ENCODE measurements at places on chromosomes 1 and 21.

- DNase-seq, result no peak
Observed at GRCh38 chr1:34863501-34863900, 4.0 kb upstream of the SMIM12 start.

GRCh38 chr1:149962039-149962647, 25.5 kb upstream of the MTMR11 start:
- DNase-seq, result peak; percentile 17

DNA sequence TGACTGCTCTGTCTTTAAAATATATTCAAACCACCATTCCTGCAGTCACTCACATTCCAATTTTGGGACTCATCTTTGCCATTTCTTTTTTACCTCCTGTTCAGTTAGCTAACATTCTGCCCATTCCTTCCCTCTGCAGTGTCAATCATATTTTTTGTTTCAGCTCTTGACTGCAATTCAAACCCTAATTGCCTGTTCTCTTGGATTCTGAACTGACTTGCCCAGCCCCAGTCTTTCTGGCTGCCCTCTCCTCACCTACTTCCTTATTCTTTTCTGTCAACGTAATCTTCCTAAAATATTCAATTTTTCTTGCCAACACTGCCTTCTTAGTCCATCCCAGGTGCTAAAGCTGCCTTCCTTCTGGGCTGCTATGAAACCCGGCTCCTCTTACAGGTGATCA, 6.1 kb downstream of the PRDM2 start:
- DNase-seq, result no peak

GRCh38 chr1:85189120-85189519, 11.7 kb downstream of the SYDE2 start:
- DNase-seq, result no peak

GRCh38 chr1:16117936-16118335, 37.9 kb downstream of the EPHA2 start:
- DNase-seq, result no peak

- no peak for DNase-seq
Observed at GRCh38 chr1:172427191-172427590, 6.7 kb downstream of the C1orf105 start.

DNA sequence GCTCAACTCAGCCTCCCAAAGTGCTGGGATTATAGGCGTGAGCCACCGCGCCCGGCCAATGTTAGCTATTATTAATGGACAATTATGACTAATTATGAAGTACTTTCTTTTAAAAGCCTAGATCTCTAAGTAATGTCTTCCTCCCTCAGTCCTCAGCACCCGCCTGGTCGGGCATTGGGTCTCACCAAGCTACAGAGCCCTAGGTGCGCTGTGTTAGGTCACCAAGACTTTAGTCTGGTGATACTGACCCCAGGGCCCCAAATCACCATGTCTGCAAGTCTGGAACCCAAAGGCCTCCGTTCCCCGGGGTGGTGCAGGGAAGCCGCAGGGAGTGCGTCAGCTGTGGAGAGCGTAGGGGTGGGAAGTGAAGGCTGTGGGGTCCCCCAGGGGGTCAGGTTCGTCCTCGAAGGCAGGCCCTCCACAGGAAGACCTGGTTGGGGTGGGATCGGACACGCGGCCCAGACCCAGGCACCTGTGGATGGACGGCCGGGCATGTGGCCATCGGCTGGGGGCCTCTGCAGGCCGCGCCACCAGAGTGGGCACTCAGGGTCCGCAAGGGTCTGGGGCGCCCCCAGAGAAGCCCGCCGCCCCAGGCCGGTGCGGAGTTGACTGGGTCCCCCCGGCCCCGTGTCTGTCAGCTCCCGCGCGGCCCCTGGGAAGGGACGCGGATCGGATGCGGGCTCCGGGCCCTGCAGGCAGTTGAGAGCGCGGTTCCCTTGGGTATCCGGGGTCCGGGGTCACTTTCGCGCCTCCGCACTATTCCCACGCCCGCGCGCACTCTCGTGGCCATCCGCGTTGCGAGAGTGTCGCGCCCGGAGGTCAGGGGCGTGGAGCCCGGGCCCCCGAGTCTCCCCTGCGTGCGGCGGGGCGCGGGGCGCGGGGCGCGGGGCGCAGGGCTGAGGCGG, 710 bp upstream of the PDXK start:
- DNase-seq, result no peak

GRCh38 chr1:45001011-45001481, 10.1 kb downstream of the HECTD3 start:
- no peak for DNase-seq

GRCh38 chr1:205067031-205067430, 17.2 kb downstream of the TMEM81 start:
- no peak for DNase-seq

DNA sequence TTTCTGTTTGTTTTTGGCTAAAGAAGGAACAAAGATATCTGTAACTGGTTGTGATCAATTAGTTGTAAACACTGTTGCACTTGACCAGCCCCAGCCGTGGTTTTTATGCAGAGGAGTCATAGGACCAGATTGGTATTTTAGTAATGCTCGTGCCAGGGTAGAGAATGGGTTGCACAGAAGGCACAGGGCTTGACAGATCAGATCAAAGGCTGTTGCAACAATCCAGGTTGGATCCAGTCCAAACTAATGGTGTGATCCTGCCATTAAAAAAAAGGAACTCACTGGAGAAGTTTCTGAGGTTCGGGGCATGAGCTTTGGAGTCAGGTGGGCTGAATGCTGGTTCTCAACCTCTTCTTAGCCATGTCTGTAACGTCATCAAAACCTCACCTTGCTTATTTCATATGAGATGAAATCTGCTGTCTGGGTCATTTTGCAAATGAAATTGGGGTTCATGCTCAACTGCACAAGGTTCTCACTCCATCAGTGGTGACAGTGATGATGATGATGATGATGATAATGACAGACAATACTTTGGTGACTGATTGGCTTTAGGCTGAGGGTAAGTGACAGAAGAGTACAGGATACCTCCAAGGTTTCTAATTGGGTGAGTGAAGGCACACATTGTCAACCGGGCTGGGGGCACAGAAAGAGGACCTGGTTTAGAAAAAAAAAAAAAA, 43.1 kb downstream of the ZNF281 start:
- DNase-seq, result no peak

GRCh38 chr1:232577772-232578171, 52.2 kb downstream of the SIPA1L2 start:
- no peak for DNase-seq

- DNase-seq, result no peak
Observed at GRCh38 chr1:201294876-201295275, 11.6 kb downstream of the PKP1 start.

GRCh38 chr1:68016381-68016780, 34.0 kb downstream of the DIRAS3 start:
- no peak for DNase-seq

- DNase-seq, result no peak
Observed at GRCh38 chr1:160256396-160257046, 5.8 kb downstream of the DCAF8 start.

GRCh38 chr1:173406783-173407230, 70.3 kb upstream of the PRDX6 start:
- DNase-seq, result no peak

DNA sequence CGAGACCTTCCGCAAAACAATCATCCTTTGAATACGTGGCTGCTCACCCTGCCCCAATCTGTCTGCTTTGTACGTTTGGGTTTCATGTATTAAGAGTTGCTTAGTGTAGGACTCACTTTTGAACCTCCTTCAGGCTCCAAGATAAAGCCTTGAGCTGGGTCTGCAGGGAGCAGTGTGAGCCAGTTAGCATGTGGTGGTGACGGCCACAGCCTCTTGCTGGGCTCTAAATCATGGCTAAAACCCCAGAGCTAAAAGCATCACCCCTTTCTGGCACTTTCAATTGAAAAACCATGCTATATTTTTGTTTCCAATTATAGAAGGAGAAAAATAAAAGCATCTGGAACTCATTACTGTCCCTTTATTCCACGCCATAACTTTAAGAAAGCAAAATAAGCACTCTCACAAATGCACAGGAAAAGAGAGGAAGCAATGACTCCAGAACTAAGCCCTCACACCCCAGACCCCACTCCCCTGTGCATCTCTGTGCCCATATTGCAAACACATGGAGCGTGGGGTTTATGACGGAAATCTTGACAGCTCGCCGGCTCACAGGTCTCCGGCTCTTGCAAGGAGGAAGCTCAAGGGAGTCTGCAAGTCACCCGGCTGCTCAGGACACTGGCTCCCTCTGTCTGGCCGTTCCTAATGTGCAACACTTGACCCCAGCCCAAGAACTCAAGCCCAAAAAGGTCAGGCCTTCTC, 135.5 kb downstream of the MIS18A start:
- no peak for DNase-seq

DNA sequence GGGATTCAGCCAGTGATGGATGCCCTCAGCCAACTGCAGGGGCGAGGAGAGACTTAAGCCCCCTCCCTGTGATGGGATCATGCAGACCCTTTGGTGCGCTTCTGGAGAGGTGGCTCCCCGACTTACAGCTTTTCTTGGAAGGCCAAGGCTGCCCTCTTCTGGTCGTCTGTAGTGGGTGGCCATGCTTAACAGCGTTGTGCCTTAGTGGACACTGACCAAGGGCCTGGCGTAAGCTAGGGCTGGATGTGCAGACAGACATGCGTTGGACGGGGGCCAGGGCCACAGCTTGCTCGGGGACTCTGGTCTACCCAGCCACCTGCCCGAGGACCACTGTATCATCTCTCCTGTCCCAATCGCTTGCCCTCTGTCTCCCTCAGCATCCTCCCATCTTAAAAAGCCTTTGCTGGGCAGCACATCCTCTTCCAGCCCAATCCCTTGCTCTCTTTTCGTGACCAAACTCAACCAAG, 5.5 kb downstream of the AZIN2 start:
- DNase-seq, result peak; percentile 55

DNA sequence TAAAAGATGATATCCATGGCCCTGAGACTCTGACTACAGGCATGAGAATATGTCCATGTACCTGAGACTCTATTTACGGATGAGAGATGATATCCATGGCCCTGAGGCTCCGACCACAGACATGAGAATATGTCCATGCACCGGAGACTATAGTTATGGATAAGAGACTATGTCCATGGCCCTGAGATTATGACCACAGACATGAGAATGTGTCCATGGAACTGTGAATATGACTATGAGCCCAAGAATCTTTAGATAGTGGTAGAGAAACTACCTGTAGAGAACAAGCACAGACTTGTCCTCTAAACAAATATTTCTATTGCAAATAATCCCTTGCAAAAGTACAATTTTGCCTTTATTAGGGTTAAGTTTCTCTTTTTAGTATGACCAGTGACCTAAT, 263.2 kb downstream of the PCP4 start:
- no peak for DNase-seq

GRCh38 chr1:29235955-29236711, at the start of gene PTPRU:
Gene PTPRU (plus strand): TSS chr1:29236522. CDS start chr1:29236645, 123 bp downstream.
- peak; percentile 72 for DNase-seq

DNA sequence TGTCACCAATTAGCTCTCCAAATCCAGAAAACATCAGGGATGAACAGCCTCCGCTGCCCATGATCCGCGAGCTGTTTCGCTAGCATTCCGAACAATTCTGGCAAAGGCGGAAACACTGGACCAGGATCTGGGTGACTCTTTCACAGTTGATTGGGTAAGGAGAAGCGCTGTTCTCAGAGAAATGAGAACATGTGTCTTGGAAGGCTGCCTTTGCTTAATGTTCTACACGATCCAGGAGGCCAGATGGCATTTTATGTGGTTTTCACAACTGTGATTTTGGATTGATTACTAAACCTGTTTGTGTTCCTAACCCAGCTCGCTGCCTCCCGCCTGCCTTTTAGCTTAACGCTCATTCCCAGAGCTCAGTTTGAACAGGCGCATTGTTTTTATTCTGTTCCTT, 144.0 kb downstream of the KIF26B start:
- DNase-seq, result no peak

- no peak for DNase-seq
Observed at GRCh38 chr1:192979542-192979941, 79.6 kb downstream of the UCHL5 start.

- DNase-seq, result no peak
Observed at GRCh38 chr1:187921426-187921825, 1092.7 kb downstream of the PLA2G4A start.

DNA sequence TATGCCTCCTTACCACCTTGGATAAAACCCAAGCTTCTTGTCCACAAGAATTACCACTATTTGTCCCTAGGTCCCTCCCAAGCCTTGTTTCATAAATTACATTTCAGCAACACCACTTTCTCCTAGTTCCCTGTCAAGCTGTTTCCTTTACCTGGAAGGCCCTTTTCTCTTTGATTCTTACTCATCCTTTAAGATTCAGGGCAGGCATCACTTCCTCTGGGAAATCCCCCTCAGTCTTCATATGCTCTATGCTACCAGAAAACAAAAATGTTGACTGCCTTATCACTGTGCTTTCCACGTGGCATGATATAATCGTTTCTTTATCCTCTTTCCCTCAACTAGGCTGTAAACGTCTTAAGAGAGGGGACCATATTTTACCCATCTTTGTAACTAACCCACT, 102.7 kb downstream of the LYST start:
- DNase-seq, result no peak

DNA sequence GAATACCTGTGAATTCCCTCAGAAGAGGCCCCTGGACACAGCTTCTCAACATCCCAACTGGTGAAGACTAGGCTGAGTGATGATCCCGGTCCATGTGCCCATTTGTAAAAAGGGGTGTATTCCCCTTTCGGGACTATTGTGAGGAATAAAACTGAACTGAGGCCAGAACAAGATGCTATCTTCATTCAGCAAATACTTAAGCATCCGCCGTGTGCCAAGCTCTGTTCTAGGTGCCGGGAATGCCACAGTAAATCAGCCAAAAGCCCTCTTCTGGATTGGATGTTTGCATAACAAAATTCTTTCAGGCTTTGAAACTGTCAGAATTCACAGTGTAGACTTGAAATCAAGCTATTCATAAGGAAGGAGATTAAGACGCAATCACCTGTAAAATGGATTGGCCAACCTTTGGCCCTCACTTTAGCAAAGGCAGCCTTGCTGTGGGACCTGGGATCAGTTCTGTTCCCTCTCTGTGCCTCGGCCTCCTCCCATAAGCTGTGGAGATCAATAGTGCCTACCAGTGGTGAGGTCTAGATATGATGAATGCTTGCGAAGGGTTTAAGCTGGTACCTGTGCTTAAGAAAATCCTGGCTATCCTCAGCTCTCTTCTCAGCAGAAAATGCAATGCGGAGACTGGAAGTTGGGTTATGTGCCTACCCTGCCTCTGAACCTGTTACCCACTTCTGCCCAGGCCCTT, 1.8 kb downstream of the ALPL start:
- no peak for DNase-seq

DNA sequence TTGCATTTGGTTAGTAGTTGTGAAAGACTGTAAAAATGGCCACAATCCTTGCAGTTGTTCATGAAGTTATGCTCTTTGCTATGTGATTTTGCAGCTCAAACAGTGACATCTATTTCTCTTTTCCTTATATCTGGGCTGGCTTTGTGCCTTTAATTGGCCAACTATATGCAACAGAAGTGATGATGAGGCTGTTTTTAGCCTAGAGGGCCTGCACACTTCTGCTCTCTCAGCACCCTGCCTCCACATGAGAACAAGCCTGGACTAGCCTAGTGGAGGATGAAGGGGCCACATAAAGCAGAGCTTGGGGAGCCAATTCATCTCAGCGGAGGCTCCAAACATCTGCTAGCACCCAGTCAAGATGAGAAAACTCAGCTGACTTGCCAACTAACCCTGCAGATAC, 339.8 kb downstream of the OMA1 start:
- DNase-seq, result no peak

- no peak for DNase-seq
Observed at GRCh38 chr1:230076121-230076520, 9.1 kb downstream of the GALNT2 start.

GRCh38 chr1:204558467-204558866, 42.3 kb downstream of the MDM4 start:
- DNase-seq, result no peak

GRCh38 chr1:29499104-29499650, 262.9 kb downstream of the PTPRU start:
- DNase-seq, result no peak

GRCh38 chr1:230536641-230537155, 105.6 kb upstream of the COG2 start:
- DNase-seq, result no peak

Measured in T1000 (cell line).